ENCODE measurements at places on chromosomes 16 and 17. TPM values are rescaled to one million over a fixed set of nuclear protein-coding genes. Genes with fewer than 3 reads are reported as not detected.

The ZNF688 gene
- 8.7 TPM for total RNA-seq

The ABAT gene
- total RNA-seq: 139 TPM

The FBXW10 gene
- total RNA-seq: 0.36 TPM

The NAA38 gene
- 28.6 TPM for total RNA-seq

The TAC4 gene
- total RNA-seq: not detected

The CD300H gene
- total RNA-seq: not detected

The FMNL1 gene
- total RNA-seq: 3.4 TPM

The HIGD1B gene
- 1.5 TPM for total RNA-seq

The SULT1A2 gene
- 0.73 TPM for total RNA-seq

The SLC52A1 gene
- not detected for total RNA-seq

The CCDC144A gene
- 15.0 TPM for total RNA-seq

The EARS2 gene
- 38.9 TPM for total RNA-seq

The C16orf46 gene
- total RNA-seq: 2.0 TPM

The SPNS3 gene
- 1.00 TPM for total RNA-seq

The AANAT gene
- total RNA-seq: 0.27 TPM

The SOX15 gene
- total RNA-seq: 1.5 TPM

The MAP1LC3B gene
- 36.3 TPM for total RNA-seq

The ASPA gene
- total RNA-seq: 0.54 TPM

The C17orf50 gene
- total RNA-seq: not detected

The SEPTIN12 gene
- total RNA-seq: not detected

The SULT1A1 gene
- 8.2 TPM for total RNA-seq

The KCNJ18 gene
- not detected for total RNA-seq

The LRRC37A gene
- 3.4 TPM for total RNA-seq

The PIRT gene
- total RNA-seq: 7.3 TPM

The CDR2 gene
- 13.3 TPM for total RNA-seq

The TLE7 gene
- total RNA-seq: not detected

The MT1E gene
- 1.1 TPM for total RNA-seq

The REXO5 gene
- 14.6 TPM for total RNA-seq

The CCT6B gene
- total RNA-seq: 4.0 TPM

The NPIPA7 gene
- 4.2 TPM for total RNA-seq

The KIF19 gene
- 1.1 TPM for total RNA-seq

The KRT33A gene
- not detected for total RNA-seq

The ETV4 gene
- 6.9 TPM for total RNA-seq
